SIG-M5 (cell line): ENCODE measurements at places on chromosomes 12 and 14.

DNA sequence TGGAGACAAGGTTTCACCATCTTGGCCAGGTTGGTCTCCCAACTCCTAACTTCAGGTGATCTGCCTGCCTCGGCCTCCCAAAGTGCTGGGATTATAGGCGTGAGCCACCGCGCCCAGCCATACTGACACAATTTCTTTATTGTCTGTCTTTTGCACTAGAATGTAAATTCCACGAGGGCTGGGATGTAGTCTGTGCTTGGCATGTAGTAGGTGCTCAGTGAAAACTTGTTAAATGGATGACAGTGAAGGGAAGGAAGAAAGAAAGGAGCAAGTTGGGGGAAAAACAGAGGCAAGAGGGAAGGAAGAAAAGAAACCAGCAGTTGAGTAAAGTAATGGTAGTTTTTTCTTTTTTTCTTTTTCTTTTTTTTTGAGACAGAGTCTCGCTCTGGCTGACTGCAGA is 53.1 kb downstream of the LIMA1 start:
- DNase-seq: no peak

DNA sequence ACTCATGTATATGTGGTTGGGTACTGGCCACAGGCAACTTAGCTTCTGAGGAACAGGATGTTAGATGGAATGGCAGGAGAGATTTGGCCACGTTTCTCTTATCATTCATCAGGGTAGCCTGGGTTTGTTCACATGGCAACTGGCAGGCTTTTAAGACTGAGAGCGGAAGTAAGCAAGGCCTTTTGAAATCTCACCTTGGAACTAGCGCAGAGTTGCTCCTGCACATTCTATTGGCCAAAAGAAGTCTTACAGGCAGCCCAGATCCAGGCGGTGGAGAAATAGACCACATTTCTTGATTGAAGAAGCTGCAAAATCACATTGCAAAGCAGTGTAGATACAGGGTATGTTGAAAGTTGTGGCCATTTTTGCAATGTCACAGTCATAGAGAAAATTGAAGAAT is 3.7 kb downstream of the CLEC4A start:
- DNase-seq: no peak

- DNase-seq: no peak
These were observed 99.6 kb downstream of the RIN3 start for GRCh38 chr14:92613008-92613658.

GRCh38 chr14:36665887-36666415 is 4.3 kb downstream of the PAX9 start:
- DNase-seq: no peak

GRCh38 chr12:75994069-75994740 is 37.4 kb downstream of the PHLDA1 start:
- no peak for DNase-seq

DNA sequence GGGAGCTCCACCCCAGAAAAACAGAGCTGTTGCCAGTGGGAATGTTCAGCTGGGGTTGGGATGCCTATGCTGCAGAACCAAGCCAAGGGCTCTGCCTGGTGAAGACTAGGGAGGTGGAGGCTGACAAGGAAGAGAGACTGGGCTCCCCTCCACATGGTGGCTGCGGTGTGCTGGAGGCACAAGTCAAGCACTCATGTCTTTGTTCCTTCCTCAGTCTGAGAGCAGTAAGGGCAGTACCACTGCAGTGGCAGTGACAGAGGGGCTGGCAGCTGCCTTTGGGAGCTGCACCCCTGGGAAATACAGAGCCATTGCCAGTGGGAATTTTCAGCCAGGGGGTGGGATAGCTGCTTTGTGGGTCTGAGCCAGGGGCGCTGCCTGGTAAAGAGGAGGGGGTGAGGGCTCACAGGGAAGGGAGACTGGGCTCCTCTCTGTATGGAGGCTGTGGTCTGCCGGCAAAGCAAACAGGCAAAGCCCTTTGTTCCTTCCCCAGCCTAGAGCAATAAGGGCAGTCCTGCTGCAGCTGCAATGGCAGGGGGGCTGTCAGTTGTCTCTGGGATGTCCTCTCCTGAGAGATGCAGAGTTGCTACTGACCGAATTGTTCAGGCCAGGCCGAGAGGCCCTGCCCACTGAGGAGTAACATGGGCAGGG is 255.9 kb downstream of the RAD51B start:
- no peak for DNase-seq
